ENCODE measurements at places on chromosomes 16 and 17.

- peak; percentile 31 for DNase-seq
These were observed 82.0 kb upstream of the PLCG2 start for GRCh38 chr16:81696961-81697615.

DNA sequence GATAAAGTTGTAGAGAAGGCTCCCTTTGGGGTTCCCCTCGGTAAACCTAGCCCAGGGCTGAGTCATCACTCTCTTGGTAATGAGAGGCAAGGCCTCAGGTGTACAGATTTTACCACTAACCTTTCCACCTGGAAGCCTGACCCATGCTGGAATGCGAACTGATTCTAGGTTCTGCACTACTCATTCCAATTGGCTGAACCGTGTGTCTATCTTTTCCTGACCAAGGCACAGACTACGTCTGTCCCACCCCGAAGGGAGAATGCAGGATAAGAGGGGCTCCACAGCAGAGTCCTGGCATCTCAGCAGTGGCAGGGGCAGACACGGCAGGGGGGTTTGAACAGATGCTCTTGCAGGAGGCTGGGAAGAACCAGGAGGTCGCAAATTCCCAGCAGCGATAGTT is 65.4 kb upstream of the B4GALNT2 start:
- no peak for DNase-seq

DNA sequence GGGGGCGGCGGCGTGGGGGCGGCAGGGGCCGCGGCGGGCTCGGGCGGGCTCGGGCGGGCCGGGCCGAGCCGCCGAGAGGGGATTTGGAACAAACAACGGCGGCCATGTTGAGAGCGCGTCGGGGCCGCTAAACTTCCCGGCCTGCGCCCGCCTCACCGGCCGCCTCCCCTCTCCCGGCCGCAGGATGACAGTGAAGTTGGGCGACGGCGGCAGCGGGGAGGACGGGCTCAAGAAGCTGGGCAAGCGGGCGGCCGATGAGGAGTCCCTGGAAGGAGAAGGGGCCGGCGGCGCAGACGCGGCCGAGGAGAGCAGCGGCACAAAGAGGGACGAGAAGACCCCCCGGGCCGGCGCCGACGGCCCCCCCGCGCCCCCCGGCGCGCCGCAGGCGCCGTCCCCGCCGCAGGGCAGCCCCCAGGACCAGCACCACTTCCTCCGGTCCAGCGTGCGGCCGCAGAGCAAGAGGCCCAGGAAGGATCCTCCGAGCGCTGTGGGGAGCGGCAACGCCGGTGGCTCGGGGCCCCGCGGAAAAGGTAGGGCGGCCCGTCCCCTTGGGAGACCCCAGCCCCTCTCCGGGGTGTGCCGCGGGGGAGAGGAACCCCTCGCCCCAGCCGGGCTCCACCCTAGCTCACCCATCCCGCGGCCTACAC is 2.4 kb downstream of the CRAMP1 start:
- no peak for DNase-seq

DNA sequence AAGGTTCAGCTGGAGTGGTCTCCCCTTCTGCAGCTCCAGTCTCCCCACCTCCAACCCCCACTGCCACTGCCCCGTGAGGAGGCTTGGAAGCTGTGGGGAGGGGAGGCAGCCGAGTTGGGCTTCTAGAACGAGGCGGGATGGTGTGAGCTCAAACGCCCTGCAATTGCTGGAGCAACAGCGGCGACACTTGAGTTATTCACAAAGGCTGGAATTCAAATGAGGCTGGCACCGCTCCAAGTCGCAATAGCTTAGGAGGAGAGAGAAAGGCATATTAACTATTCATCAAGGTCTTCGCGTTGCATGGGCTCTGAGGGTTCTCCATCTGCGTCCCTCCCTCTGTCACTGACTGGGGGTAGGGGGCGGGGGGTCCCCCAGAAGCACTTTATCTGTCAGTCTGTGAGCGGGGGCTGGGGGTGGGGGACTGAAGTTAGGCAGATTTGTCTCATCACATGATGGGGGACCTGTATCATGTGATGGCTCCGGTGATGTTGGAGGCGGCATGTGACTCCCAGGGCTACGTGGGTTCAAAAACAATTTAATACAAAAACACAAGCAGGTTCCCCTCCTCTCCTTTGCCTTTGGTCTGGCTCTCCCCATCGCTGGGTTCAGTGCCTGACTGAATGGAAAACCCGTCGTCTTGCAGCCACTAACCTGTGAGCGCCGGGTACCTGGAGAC is 70.5 kb downstream of the RBBP6 start:
- no peak for DNase-seq

DNA sequence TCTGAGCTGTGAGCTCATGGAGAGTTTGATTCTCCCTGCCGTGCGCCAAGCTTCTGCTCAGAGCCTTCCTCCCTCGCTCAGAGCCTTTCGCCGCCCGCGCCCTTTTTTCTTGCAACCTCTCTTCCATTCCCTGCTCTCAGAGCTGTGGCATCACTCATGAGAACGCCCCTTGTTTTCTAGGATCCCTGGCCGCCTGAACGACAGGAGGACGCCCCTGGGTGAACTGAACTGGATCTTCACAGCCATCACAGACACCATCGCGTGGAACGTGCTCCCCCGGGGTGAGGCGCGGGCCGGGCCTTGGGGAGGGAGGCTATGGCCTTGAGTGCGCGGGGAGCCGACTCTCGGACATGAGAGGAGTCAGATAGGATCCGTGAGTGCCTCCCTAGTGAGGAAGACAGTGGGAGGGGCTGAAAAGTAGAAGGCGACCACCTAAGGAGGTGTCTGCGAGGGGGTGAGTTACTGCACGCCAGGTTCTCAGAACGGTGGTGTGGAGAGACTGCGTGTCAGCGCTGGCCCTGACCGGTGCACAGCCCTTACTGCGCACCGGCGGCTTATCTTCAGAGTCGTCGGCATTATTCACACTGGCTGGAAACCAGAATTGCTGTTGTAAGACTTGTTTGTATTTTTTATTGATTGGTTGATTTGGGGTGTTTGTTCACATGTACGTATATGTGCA is 169.5 kb upstream of the CHMP6 start:
- DNase-seq: no peak

DNA sequence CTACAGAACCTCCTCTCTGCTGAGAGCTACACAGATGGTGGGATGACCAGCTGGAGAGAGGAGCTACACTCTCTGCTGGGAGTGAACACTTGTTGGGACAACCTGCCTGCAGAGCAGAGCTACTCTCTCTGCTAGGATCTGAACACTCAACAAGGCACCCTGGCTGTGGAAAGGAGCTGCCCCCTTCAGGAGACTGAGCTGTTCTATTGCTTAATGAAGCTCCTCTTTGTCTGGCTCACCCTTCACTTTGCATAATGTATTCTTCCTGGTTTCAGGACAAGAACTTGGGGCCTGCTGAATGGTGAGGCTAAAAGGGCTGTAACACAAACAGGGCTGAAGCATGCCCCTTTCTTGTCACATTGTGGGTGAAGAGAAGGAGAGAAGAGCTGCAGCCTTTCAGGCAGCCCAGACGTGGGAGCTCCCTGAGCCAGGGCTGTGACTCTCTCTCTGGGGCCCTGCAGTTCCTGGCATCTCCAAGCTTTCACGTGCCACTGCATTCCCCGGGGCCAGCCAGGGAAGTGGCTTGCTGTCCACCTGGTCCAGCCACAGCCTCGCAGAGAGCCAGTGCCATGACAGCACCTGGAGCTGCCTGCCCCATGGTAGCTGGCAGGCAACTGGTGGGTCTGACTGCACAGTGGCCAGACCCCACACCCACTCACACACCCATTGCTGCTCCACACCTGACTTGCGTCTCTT is 272.8 kb upstream of the KCNJ16 start:
- no peak for DNase-seq

DNA sequence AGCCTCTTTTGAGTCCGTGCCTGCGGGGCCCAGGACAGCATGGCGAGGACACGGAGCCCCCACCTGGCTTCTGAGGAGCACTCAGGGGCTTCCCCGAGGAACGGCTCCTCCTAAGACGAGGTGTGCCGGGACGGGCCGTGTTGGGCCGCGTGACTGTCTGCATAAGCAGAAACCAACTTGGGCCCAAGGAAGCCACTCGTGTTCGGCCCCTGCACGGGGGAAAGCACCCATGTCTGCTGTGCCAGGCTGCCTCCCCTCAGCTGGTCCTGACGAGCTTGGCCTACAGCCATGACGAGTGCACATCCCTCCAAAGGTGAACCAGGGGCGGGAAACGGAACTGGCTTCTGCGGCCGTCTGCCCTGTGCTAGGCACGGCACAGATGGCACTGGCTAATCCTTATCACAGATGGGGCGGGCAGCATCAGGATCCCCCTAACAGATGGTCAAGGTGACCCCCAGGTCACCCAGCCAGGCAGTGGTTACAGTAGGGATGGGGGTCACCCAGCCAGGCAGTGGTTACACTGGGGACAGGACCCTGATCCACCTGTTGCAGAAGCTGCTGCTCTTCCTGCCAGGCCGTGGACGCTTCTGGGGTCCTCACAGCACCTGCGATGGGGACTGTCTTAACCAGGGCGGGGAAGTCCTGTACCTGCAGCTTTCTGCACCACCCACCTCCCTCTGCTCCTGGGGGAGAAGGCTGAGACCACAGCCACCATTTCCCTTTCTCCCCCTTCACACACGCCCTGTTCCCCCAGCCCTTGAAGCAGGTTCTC is 25.6 kb downstream of the MRM3 start:
- no peak for DNase-seq

- DNase-seq: no peak
These were observed at the start of gene SGCA for GRCh38 chr17:50165867-50166517. SGCA (plus strand) TSS chr17:50166005; CDS start chr17:50166041, 36 bp downstream.

GRCh38 chr16:78654929-78655328 is 555.5 kb downstream of the WWOX start:
- DNase-seq: no peak

DNA sequence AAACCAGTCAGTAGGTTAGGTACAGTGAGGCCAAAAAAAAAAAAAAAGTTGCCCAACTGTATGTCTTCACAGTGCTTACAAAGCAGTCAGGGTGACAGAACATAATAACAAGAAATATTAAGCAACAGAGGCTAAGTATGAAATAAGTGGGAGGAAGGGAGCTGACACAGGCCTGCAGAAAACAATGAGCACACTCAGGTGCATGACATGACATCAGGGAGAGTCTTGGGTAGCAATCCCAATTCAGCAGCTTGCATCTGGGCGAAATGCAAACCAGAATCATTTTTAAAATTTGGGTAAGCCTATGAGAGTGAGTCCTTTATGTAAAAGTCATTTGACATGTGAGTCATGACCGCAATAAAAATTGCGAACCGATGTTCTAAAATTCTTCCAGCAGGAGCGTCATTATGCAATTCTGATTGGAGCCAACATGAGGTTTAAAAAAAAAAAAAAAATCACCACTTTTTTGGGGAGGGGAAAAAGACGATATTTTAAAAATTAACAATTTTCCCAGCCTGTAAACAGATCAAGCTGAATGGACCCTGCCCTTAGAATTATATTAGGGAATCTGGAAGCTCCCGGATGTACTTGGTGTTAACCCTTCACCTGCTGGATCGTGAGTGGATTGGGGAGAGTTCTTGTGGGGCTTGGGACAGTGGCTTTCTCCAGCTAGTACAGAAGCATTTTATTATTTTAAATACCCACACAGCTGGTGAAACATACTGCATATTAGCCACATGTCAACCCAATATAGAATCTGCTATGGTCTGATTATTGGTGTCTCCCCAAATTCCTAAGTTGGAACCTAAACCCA is 127.9 kb downstream of the NPIPB5 start:
- no peak for DNase-seq
